HS-27A (cell line): ENCODE measurements at places on chromosomes 16 and 17.

- peak; percentile 42 for DNase-seq
Observed at GRCh38 chr17:56592487-56593085, 913 bp upstream of the NOG start.

DNA sequence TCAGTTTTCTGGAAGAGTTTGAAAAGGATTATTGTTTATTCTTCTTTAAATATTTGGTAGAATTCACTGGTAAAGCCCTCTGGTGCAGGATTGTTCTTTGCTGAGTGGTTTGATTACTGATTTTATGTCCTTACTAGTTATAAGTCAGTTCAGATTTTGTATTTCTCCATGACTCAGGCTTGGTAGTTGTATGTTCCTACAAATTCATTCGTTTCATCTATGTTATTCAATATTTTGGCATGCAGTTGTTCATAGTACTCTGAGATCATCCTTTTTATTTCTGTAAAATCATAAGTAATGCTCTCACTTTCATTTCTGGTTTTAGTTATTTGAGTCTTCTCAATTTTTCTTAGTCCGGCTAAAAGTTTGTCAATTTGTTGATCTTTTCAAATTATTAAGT is 58.1 kb upstream of the CRYM start:
- no peak for DNase-seq

DNA sequence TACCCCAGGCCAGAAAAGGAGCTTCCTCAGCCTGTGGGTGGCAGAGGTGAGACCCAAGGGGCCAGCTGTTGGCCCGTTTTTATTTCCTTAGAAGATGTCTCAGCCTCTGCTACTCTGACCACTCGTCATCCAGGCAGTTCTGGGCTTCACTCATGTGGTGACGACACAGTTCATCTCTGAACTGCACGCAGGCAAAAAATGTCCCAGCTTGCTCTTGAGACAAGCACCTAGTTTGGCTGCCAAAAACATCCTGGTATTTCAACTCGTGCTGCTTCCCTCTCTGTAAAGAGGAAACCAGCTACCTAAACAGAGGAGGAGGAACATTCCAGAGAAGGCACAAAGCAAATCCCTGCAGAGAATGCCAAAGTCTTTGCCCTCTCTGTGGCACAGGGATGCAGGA is 125.7 kb downstream of the XYLT1 start:
- DNase-seq: no peak

DNA sequence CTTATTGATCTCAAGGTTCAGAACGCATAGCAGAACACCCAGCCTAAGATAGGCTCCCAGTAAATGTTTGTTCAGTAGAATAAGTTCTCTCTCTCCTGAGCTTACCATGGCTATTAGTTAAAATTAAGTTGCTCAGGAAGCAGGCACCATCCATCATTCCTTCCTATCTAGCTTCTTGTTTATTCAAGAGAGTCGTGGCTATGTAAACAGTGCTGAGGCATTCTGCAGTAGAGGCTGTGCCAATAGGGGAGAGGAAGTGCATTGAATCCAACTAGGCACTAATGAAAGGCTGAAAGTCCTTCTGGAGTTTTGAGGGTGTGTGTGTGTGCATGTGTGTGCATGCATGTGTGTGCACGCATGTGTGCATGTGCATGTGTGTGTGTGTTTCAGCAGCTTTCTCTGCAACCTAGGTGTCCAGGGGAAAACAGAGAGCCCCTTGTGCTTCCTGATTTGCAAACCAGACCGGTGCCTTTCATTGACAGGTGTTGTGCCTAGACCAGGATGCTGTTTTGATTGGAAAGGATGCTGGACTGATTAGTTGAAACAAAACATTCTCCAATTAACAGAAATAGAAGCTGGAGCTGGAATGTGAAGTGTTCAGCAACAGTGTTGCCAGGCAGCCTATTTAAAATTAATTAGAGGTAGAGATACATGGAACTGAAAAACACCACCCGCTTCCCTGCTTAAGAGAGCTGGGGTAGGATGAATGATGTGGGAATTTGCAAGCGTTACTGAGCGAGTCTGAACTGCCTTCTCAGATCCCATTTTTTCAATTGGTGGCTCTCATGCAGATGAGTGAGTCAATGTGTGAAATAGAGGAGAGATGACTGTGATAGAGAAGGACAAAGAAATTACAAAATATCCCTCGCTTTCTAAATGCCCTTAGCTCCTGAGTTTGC is 103.3 kb upstream of the CLEC3A start:
- no peak for DNase-seq

DNA sequence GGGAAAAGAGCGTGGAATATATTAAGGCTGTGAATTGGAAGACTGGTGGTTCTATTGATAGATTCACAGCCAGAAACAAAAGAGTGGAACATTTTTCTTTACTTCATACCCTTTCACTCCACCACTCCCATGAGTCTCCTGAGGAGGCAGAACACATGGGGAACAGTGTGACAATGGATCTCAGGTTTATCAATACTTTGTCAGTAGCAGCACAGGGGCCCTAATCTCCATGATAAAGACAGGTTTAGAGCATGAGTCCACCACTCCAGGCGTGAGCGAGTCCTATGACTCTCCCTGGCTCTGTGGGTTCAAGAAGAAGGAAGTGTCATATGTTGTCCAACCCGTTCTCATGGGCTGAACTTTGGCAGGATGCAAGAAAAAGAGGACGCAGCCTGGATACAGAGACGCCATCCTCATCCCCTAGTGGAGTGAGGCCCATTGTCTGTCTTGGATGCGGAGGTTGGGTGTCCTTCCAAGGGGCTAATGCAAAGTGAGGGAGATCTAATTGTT is 361.2 kb downstream of the TMEM114 start:
- no peak for DNase-seq

GRCh38 chr16:81292936-81293335 is 21.8 kb upstream of the GAN start:
- no peak for DNase-seq

GRCh38 chr16:54588026-54588425 is 301.4 kb upstream of the IRX3 start:
- DNase-seq: no peak

GRCh38 chr16:1760911-1761310 is 10.4 kb downstream of the NME3 start:
- DNase-seq: no peak

DNA sequence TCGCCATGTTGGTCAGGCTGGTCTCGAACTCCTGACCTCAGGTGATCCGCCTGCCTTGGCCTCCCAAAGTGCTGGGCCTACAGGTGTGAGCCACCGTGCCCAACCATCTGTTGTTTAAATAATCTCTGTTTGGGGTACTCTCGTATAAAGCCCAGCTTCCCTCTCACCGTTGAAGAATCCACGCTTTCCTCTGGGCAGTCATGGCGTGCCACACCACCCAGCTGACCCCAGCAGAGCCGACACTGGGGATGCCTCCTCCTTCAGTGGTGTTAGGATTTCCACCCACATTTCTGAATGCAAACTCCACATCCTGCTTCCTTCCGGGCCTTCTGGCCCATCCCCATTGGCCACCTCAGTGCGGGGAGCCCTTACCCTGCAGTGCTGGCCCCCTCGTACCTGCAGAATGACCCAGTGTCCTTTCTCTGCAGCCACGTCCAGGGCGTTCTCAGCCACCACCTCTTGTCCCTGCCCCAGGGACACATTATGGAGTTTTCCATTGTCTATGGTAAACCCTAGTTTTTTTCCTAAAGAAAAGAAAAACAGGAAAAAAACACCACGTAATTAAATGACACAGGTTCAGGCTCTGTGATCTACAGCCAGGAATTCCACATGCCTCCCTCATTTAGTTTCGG is 60.4 kb downstream of the PGS1 start:
- no peak for DNase-seq

GRCh38 chr17:31609331-31609730 is 217.9 kb downstream of the RAB11FIP4 start:
- no peak for DNase-seq

GRCh38 chr17:65219124-65219523 is 82.0 kb downstream of the RGS9 start:
- DNase-seq: no peak

DNA sequence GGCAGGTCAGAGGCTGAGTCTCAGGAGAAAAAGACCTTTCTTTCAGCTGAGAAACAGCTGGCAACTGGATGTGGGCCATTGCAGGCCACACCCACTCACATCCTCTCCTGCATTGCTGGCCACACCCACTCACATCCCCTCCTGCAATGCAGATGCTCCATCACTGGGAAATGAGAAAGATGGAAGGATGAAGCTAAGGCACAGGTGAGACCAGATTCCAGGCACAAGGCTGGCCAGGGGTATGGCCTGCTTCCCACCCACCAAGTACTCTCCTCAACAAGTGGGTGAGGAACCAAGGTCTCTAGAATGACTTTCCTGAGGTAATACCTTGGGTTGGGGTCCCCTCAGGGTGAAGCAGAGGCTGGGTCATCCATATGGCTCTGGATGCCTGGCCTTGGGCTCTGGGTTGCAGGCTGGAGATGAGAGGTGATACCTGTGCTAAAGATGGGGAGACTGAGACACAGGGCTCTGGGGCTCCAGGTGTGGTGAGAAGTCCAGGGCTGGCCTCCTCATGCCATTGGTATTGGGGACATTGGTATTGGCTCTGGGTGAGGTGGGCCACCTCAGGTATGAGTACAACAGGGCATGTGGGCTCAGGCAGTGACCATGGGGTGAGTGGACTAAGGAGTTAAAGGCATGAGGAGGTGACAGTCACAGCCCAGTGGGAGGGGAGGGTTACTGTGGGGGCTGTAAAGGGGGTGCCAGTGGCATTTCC is 1726.8 kb downstream of the TP53TG3F start:
- DNase-seq: no peak

DNA sequence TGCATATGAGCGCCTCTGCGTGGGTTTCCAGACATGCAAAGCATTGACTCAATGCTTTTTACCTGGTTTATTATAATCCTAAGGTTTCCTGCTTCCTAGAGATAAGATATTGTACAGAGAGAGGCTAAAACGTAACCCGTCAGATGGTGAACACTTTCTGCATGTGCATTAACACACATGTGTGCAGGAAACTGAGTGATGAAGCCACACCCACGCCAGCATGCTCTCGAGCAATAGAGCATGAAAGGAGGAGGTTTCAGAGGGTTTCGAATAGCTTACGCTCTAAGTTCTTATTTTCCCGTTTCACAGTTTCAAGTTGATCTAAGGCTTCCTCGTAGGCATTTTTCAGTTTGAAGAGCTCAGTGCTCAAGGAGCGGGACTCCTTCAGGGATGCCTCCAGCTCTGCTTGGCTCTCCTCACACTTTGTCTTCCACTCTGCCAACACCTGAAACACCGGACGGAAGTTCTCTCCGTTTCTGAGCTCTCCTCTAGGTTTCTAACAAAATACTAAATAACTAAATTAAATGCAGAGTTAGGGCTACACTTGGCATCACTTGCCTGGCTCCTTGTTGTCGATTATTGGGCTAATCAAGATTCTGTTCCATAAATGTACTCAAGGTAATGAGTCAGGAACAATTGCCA is 23.2 kb downstream of the MYH3 start:
- no peak for DNase-seq

DNA sequence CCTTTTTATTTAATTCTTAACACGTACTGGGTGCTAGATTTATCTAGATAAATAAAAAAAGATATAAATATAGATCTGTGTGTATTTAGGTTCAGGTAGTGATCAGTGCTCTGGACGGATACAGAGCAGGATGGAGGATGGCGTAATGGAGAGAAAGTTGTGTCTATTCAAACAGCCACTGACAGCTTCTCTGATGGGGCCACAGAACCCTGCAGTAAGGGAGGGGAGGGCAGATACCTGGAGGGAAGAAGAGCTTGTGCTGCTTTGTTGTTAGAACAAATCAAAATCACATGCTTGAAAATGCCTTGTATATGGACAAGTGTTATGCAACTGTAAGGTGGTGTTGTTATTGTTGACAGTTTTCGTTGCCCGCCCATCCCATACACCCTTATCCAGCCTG is 170.2 kb downstream of the UTP18 start:
- no peak for DNase-seq

DNA sequence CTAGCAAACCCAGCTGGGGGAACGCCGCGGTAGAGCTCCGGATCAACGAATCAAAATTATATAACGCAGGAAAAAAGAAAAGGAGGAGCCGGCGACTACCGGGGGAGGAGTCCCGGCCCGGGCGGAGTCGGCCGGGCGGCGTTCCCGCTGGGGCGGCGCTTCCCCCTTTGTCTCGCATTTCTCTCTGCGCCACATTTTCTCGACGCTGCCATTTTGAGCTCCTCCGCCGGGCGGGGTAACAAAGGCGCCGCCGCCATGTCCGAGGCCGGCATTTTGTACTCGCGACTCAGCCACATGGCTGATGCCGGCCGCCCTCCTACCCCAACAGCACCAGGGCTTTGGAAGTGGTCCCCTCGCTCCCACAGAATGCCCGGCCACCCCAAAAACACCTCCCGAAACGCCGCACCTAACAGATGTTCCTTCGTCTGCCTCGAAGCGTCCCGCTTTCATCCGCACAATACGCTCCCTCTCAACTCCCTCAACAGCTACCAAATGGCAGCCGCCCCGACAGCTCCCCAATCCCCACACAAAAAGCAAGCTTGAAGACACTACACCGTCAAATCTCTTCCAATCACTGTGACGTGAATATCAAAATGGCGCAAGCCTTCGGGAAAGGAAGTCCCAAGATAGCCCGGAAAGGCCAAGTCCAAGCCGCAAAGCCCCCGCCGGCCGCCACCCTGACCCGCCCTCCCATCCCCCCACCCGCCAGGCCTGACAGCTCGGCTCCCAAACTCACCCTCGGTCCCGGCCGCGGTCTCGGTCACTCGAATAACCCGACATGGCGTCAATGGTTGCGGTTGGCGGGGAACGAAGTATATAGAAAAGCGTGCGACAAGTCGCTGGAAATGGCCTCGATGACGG is 519 bp downstream of the DDX5 start:
- no peak for DNase-seq

DNA sequence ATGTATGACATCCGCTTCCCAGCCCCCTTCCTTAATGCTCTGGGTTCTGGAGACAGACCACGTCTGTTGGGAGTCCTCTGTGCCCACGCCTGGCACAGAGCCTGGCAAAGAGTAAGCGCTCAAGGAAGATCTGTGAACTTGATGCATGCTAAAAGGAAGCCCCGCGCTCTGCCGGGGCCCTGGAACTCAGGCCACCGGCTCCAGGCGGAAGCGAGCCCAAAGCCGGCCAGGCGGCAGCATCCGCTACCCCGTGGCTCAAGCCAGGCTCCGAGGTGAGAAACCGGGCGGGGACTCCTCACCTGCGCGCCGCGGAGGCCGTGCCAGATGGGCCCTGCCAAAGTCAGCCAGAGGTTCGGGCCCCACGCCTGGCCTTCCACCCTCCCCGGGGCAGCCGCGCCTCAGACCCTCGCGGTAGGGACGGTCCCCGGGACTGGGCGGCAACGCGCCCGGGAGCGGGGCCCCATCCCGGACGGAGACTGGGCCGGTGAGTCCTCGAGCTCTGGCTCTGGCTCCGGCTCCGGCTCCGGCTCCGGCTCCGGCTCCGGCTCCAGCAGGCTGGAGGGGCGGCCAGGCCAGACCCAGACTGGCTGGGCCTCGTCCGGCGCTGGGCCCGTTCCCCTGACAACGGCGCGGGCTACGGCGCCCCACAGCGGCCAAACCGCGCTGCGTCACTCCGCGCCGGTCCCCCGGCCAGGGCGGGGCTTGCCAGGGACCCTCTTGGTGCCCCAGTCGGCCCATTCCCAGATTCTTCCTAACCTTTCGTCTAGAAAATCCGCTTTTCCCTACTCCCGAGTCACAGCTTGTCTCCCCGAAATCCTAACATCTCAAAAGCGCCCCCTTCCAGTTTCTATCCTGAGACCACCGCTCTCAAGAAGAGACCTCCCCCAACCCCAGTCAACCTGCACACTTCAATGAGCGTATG is at the start of gene ZDHHC1:
Gene ZDHHC1 (minus strand): TSS at position 606 of the 922 bp plus-strand sequence. CDS start 8,702 bp downstream, outside the sequence.
- DNase-seq: no peak

- no peak for DNase-seq
Observed at GRCh38 chr17:20774472-20775135, 195.1 kb downstream of the CDRT15L2 start.
